ENCODE measurements at places on chromosomes 16 and 17.

- no peak for DNase-seq
These were observed 27.5 kb downstream of the MYLK3 start for GRCh38 chr16:46720619-46721018.

GRCh38 chr16:83948914-83949723, 3.9 kb upstream of the OSGIN1 start:
- no peak for DNase-seq

- no peak for DNase-seq
These were observed 74.5 kb downstream of the RPGRIP1L start for GRCh38 chr16:53629151-53629550.

DNA sequence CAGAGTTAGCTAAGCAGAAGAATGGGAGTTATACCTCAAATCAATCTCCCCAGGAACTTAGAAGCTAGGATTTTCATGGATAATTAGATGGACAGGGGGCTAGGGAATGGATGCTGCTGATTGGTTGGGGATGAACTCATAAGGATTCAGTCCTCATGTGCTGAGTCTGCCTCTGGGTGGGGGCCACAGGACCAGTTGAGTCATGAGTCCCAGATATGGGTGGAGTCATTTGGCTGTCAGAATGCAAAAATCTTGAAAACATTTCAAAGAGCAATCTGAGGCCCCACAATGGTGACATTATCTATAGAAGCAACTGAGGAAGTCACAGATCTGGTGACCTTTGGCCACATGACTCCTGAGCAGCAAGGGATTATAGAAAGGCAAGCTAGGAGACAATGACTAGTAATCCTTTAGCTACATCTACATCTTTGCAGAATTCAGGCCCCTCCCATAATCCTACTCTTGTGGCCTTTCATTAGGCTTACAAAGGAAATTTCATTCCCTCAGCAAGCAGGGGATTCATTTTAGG, 82.6 kb upstream of the CCL2 start:
- DNase-seq: no peak

DNA sequence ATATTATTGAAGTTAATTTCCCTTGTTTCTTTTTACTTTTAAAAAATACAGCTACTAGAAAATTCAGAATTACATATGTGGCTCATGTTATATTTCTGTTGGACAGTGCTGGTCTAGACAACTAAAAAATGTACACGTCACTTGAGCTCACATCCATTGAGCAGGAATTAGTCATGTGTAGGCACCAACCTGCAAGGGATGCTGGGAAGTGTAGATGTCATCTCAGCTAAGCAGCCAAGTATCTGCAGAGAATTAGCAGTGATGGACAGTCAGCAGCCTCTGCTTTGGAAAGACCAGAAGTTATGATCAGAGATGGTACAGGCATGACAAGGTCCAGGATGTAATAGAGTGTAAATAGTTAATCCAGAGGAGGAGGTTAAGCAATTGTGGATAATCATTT, 87.1 kb upstream of the HS3ST2 start:
- no peak for DNase-seq
